ENCODE measurements at places on chromosomes 1 and 21.

DNA sequence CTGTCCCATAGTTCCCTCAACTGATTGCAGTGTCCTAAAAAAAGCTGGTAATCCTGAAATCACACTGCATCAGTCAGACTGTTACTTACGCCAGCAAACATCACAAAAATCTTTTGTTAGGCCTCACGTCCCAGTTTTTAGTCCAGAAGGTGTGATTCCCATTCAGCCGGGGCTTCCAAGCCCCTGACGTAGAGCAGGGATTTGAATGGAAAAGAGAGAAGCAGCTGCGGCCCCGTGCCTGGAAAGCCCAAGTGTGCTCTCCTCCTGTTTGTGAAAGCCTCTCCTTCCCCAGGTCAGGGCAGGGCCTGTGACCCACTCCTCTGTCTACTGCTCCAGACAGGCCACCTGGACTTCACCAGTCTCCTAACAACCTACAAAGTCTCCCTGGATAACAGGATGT, 20.7 kb downstream of the KCNA10 start:
- no peak for DNase-seq

- no peak for DNase-seq
Observed at GRCh38 chr1:58979086-58979485, 195.2 kb upstream of the JUN start.

DNA sequence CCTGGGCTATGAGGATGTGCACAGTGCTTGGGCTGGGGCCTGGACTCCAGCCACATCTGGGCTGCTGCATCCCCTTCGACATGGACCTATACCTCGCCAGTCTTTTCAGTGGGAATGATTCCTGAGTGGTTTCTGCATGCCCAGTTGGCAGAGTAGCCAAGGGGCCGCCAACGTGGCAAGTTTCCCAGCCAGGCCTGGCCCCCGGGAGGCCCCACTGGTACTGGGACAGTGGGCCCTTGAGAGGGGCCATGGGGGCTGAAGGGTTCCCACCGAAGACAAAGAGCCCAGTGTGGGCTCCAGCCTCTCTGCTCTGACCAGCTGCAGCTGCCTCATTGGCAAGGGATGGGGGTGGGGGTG, 15.4 kb downstream of the RAP1GAP start:
- DNase-seq, result no peak

DNA sequence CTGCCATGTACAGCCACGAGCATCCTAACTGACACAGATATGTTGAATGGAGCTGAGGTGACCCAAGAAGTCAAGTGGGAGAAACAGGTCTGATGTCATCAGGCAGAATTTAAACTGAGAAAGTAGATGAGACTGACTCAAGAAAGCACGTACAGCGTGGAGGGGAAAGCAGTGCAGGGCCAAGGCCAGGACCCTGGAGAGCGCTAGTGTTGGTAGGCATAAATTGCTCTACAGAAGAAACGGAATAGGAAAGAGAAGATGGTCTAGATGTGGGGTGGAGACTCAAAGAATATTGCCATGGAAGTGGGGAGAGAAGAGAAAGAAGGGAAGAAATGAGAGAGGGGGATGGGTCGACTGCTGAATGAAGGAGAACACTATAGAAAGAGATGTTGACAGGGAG, 45.3 kb upstream of the GJB5 start:
- DNase-seq, result no peak

DNA sequence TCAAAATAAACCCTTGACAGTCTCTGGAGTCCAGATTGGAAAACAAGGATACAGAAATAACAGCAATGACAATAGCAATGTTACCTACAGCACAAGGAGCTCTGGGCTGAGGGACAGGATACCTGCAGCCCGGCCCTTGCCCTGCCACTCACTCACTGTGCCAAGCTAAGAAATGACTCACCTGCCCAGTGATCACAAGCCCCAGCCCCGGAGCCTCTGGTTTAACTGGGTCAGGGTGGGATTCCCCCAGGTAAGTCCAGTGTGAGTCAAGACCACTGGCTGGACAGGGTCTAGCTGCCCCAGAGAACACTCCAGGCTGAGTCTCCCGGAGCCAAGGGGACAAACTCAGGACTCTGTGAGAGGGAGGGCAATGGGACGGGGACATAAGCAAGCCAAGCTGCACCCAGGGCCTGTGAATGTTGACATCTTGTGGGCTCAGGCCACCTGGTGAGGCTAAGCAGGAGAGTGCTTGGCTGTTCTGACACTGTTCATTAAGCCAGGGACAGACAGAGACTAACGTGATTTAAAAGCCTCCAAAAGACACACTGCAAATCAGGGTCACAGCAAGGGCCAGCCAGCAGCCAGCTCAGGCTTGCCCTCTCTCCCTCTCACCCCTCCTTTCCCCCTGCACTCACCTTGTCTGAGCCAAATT, 64.1 kb downstream of the MIS18A start:
- no peak for DNase-seq

DNA sequence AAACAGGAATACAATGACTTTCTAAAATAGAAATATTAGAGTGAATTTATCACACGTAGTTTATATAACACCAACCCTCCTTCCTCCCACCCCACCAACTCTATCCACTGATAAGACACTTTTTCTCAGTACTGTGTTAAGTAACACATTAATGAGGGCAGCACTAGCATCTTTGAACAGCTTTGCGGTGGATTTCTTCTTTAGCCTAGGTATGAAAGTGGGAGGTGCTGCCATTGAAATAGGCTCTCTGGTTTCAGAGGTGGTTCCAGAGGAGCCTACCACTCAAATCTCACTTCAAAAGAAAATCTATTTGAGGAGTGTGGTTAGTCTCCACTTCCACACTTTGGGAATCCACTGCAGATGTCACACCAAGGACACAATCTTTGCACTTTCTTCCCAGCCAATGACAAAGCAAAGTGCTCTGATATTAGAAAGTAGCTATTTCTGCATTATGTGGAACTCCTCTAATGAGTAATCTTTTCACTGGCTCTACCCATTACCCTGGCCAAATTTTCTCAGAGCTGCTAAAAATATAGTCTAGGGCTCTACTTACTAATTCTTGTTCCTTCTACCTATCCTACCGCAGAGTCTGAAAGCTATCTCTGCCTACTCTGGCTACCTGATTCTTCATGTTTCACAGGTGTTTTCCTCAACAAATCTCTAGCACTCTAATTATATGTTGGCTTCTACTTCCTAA, 1667.8 kb downstream of the MRPL39 start:
- no peak for DNase-seq

- no peak for DNase-seq
Observed at GRCh38 chr1:114455102-114455785, 55.8 kb downstream of the TRIM33 start.

Data from stimulated activated CD4-positive, alpha-beta T cell treated with anti-CD3 and anti-CD28 coated beads, Interleukin-15, amount 100 ng/mL, for 1 hour (primary cell).